Occipital lobe (tissue), 3 donors: ENCODE measurements at places on chromosomes 16 and 17. TPM values are rescaled to one million over a fixed set of nuclear protein-coding genes. Genes with fewer than 3 reads are reported as not detected.

The NPIPB9 gene
- total RNA-seq, result 3.1 TPM

GRCh38 chr17:27224526-27225315 is 69.2 kb upstream of the WSB1 start:
- DNase-seq, result no peak

- DNase-seq, result no peak
These were observed 2.1 kb downstream of the CES5A start for GRCh38 chr16:55873122-55873521.

DNA sequence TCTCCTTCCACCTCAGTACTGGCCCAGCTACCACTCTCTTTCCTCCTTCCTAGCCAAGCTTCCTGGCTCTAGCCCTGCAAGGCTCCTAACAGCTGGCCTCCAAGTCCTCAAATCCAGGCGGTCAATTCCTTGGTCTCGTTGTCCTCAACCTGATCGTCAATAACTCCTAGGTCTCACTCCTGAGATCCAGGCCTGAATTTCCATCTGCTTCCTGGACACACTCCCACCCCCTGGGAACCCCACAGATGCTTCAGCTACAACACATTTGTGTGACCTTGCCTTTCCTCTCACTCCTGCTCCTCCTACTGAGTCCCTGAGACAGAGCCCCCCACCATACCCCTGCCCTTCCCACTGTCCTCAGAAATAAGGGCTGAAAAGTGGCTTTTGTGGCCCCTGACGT is 2.3 kb downstream of the ENKD1 start:
- no peak for DNase-seq

The SYCE1L gene
- not detected for total RNA-seq
